ENCODE measurements at places on chromosomes 1 and 21.

DNA sequence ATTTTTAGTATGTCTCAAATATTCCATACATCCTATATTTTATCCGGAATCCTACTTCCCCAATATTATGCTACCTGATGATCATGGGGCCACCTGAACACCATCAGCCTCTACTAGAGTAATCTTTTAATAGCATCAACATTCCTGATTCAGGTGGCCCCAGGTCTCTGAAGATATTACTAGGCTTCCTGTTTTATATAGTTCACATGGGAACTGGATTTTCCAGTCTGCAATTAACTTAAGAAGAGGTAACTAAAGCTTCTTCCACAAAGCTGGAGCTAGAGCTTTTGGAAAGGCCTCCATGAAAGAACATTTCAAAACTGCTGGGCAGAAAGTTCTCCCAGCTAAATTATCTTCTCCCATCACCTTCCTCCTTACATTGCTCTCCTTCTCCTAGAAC lies 72.3 kb upstream of the ADAM30 start:
- DNase-seq = no peak

DNA sequence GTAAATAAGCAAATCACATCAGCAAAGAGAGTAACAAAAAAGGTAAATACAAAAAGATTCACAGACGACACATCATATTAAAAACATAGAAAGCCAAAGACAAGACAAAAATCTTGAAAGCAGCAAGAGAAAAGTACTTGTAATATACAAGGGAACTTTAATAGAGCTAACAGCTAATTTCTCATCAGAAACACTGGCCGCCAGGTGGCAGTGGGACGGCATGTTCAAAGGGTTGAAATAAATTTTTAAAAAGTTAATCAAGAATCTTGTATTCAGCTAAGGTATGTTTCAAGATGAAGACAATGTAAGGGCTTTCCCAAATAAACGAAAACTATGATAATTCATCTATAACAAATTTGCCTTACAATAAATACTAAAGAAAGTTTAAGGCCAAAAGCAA lies 358.1 kb downstream of the LRRIQ3 start:
- no peak for DNase-seq

DNA sequence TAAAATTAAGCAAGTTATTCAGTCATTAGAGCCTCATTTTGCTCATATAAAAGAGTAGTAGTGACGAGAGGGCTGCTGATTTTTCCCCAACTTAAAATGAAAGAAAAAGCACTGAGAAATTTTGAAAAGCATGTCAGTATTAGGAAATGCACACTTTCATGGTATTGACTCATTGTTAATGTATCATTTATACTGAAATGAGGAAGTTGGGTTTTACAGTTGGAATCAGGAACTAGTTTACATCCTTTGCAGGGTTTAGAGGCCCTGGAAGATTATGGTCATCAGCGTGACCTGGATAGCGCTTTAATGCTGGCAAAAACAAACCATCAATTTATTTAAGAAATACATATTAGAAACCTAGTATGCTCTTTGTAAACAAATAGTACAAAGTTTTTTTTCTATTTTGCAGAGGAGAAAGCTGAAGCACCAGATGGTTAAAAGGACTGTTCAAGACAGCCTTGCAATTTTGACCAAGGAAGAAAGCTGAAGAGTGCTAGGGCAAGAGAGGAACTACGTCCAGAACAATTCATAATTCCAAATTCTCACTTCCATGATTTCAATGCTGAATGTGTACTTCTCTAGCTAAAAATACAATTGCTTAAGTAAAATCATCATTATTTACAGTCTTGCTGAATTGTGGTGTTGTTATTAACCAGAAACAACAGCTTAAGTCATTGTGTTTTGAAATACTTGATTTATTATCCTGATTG lies 94.8 kb upstream of the SGIP1 start:
- DNase-seq = no peak

GRCh38 chr1:15245593-15246360 lies 1.2 kb upstream of the FHAD1 start:
- no peak for DNase-seq

DNA sequence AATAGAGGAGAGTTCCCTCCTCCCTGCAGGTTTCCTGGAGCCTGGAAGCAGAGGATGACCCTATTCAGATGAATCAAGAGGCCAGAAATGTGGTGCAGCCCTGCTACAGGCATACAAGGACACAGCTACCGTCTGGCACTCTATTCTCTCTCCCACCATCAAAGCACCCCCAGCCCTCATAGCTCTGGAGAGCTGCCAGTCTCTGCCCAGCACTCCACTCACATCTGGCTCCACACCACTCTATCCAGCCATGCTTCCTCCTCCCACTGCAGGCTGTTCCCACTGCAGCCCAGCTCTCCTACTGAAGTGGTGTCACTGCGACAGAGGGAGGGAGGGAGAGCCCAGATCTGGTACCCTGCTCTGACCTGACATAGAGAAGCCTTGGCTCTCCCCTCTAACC lies 18.4 kb downstream of the SYT2 start:
- DNase-seq = no peak

DNA sequence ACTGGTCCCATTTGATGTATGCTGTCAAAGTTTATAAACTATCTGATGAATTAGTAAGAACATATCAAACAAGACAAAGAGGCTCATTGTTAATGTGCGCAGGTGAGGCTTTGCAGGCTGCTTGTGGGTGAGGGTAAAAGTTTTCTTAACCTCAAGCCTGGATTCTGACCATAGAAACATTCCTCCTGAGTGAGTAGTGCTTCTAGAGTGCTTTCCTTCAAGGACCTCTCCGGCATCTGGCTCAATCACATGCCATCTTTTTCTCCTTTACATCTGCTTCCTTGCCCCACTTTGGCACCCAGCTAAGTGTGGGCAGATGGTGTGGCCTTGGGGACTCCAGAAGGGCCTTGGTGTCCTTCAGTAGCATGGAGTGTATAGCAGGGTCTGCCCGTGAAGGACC lies 104.0 kb downstream of the ROR1 start:
- no peak for DNase-seq

GRCh38 chr1:243719476-243719875 lies 130.6 kb downstream of the AKT3 start:
- DNase-seq = no peak

DNA sequence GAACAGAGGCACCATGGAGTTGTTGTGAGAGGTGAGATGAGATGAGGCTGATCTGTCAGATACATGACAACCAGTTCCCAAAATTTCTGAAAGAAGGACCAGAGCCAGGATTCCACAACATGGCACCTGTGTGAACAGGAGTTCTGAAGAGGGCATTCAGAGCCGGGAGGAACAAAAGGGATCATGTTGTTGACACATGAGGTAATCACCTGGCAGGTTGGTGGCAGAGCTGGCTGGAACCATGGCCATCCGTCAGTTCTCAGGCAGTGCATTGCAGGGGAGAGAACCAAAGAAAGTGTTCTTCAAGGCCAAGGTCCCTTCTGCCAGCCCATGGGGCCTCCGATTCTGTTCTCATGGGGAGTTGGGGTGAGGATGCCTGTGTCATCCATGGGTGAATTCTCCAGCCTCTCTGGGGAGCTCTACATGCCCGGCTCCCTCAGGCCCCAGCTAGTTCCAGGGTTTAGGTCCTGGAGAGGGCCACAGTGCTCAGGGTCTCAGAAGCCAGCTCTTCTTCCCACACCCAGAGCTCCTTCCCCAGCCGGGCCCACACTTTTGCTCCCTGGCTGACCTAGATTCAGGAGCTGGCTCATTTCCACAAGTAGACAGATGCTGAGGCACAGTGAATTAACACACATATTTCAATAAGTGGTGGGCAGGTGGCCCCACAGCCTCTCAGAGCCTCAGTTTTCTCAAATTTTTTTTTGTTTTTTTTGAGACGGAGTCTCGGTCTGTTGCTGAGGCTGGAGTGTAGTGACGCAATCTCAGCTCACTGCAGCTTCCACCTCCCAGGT lies 49.1 kb upstream of the CTPS1 start:
- no peak for DNase-seq

DNA sequence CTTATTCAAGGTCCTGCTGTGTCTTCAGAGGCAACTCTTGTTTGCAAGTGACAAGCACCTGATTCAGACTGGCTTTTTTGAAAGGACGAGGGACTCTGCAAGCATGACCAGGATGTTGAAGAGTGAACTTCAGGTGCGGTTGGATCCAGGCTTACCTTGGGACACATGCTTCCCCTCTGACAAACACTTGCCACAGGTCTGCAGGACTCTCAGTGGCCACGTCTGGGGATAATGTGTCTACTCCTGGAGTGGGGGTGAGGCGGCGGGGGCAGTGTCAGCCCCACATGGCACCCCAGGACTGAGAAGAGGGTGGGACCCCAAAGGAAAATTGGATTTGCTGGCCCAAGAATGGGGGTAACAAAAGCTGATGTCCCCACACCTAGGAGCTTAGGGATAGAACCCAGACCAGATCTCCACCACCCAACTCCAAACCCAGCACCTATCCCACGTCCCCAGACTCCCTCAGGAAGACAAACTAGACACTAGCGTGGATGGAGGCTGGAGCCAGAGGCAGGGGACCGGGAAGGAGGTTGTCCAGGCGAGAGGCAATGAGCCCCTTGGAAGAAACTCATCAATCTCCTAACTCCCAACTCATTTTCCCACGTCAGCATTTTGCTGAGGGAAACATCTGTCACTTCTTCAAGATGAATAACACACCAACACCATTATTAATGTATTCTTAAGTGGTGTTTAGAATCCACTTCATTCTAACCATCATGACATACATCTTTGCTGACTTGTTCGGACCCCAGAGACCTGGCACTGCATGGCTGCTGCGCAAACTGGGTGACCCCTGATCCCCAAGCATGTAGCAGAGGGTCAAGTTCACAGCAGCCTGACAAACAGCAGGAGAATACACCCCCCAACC lies 32.0 kb upstream of the LAPTM5 start:
- no peak for DNase-seq

GRCh38 chr1:175174309-175175102 lies 18.1 kb downstream of the KIAA0040 start:
- no peak for DNase-seq

DNA sequence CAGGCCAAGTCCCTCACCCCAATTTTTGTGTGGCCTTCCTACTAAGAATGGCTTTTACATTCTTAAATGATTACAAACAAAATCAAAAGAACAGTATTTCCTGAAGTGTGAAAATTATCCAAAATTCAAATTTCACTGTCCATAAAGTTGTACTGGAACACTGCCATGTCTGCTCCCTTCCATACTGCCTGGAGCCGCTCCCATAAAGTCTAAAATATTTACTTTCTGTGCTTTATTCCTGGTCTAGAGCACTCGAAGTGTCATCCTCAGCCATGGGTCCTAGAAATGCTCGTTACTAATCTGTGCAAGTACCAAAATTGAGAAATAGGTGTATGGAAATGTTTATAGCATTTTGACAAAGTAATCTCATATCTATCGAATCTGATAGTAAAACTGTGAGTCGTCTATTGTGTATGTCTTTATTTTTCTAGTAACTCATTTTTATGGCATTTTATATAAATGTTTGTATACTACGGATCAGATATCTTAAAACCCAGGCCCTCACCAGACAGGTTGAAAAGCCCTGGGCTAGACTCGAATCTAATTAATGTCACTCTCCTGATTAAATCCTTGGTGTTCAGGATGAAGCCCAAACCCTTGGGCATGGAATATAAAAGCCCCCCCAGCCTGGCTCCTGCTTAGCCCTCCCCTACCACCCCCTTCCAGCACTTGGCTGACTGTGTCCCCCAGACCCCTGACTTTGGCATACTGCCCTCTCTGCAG lies 4.9 kb downstream of the LBR start:
- no peak for DNase-seq

DNA sequence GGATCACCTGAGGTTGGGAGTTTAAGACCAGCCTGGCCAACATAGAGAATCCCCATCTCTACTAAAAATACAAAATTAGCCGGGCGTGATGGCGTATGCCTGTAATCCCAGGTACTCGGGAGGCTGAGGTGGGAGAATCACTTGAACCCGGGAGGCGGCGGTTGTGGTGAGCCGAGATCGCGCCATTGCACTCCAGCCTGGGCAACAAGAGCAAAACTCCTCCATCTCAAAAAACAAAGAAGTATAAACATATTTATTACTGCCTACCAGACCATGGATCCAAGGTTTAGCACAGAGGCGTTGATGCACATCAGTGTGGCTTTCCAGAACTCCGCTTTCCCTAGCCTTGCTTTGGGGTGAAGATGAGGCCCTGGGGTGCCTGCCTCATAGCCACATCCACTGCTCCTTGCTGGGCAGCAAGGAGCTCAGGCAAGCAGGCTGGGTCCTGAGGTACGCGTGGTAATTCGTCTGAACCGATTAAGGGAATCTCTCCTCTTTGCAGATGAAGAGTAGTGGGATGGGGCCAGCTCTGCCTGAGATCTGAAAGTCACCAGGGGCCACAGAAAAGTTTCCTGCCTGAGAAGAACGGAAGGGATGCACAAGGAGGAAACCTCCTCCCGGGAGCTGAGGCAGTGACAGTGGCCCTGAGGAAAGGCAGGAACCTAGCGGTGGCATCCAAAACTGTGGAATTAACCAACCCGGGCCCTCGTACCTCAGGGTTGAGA lies 52.3 kb upstream of the LBR start:
- no peak for DNase-seq
